ENCODE measurements at places on chromosomes 7 and 10. TPM values are rescaled to one million over a fixed set of nuclear protein-coding genes. Genes with fewer than 3 reads are reported as not detected.

Gene ELFN1
- 5.0 TPM for total RNA-seq

Gene PTF1A
- total RNA-seq: not detected

Gene OAT
- total RNA-seq: 158 TPM

Gene OR2A5
- total RNA-seq: not detected

Gene C7orf33
- total RNA-seq: not detected

Gene BAG3
- total RNA-seq: 8.2 TPM

Gene RPEL1
- not detected for total RNA-seq

Gene GPRIN2
- 28.5 TPM for total RNA-seq

Gene NAT16
- not detected for total RNA-seq

Gene KLF14
- not detected for total RNA-seq

Gene FEZF1
- total RNA-seq: 2.3 TPM

Gene DEPP1
- 0.12 TPM for total RNA-seq

Gene CARD11
- 29.0 TPM for total RNA-seq

Gene STEAP1
- 17.1 TPM for total RNA-seq

Gene SUGCT
- total RNA-seq: 5.6 TPM

Gene ASIC3
- total RNA-seq: 0.54 TPM

Gene CALML3
- total RNA-seq: not detected

Gene FZD8
- 8.7 TPM for total RNA-seq

Gene CTNNA3
- 0.50 TPM for total RNA-seq

Gene NME8
- 0.14 TPM for total RNA-seq

Gene SEMA3C
- total RNA-seq: 3.1 TPM

Gene RELN
- 0.19 TPM for total RNA-seq

Gene TSC22D4
- total RNA-seq: 22.6 TPM

Gene FBXO24
- 2.4 TPM for total RNA-seq

Gene LSM8
- total RNA-seq: 70.1 TPM

Gene RET
- total RNA-seq: 9.8 TPM

Gene EVX1
- not detected for total RNA-seq

Gene FASTK
- total RNA-seq: 57.4 TPM

Gene PSTK
- total RNA-seq: 4.8 TPM

Gene FOXP2
- 0.24 TPM for total RNA-seq

Gene SHTN1
- total RNA-seq: 6.7 TPM

Gene SYNPO2L
- not detected for total RNA-seq

Gene TMEM273
- not detected for total RNA-seq

Gene TMEM196
- not detected for total RNA-seq

Gene TFPI2
- total RNA-seq: 11.2 TPM

Gene ERLIN1
- total RNA-seq: 20.4 TPM

Gene IRF5
- 3.7 TPM for total RNA-seq

Gene SPAM1
- not detected for total RNA-seq

Gene ZNF853
- 9.8 TPM for total RNA-seq

Gene MACC1
- 14.2 TPM for total RNA-seq

Gene EPO
- not detected for total RNA-seq

Gene VWC2
- 0.45 TPM for total RNA-seq

Gene ZCWPW1
- 0.59 TPM for total RNA-seq

Gene SNCG
- total RNA-seq: 4.0 TPM

Gene MRC1
- total RNA-seq: not detected

Gene ACBD7
- total RNA-seq: 24.1 TPM

Gene SEMA4G
- 8.5 TPM for total RNA-seq

Gene CTAGE8
- 1.4 TPM for total RNA-seq

Gene KCNMA1
- total RNA-seq: 8.2 TPM
